Adipocyte (in vitro differentiated cells): ENCODE measurements at places on chromosomes 12 and 14.

GRCh38 chr12:59088673-59089072, 168.4 kb upstream of the LRIG3 start:
- no peak for DNase-seq

- DNase-seq: no peak
Measured at GRCh38 chr12:118274066-118274465, 98.6 kb downstream of the TAOK3 start.

GRCh38 chr14:90491221-90491885, 94.5 kb downstream of the CALM1 start:
- DNase-seq: peak; percentile 43

GRCh38 chr12:56953314-56953713, 4.1 kb downstream of the RDH16 start:
- DNase-seq: no peak

GRCh38 chr12:43029971-43030370, 440.4 kb upstream of the PRICKLE1 start:
- DNase-seq: peak; percentile 7

DNA sequence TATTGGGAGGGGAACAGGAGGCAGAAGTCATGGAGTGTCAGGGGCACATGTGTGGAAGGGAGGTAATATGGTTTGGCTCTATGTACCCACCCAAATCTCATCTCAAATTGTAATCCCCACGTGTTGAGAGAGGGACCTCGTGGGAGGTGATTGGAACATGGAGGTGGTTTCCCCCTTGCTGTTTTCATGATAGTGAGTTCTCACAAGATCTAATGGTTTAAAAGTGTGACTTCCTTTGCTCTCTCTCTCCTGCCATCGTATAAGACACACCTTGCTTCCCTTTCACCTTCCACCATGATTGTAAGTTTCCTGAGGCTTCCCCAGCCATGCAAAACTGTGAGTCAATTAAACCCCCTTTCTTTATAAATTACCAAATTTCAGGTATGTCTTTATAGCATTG, 41.6 kb upstream of the CDK17 start:
- DNase-seq: no peak

DNA sequence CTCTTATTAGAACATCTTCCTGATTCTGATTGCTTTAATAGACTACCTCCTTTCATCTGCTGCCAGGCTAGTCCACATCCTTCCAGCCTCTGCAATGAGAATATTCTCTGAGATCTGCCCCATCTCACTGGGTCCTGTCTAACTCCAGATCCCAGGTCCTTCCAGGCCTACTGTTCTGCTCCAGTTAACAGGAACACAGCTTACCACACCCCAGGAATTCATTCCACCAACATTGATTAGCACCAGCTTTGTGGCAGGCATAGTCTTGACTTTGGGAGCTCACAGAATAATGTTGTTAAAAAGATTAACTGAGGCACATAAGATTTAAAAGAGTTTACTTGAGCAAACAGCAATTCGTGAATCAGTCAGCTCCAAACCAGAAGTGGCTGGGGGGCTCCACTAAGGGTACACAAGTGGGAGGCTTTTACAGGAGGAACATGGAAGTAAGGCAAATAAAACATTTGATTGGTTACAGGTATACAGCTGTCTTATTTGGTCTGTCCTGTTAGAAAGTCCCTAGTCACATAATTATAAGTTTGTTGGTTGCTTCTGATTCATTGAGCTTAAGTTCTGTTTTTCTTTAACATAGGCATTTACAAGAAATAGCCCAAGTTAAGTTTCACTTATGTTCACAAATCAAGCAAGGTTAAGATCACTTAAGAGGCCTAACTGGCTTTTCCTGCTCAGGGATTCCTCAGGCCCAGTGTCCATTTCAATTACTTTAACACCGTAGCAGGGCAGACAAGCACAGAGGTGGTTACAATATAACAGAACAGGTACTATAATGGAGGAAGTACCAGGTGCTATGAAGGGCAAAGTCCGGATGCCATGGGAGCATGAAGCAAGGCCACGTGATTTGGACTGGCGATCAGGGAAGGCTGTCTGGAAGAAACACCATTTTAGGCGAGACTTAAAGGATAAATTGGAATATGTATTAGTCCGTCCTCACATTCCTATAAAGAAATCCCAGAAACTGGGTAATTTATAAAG, 12.2 kb upstream of the MYH7 start:
- DNase-seq: no peak

GRCh38 chr12:77816196-77816595, 14.5 kb upstream of the NAV3 start:
- no peak for DNase-seq

DNA sequence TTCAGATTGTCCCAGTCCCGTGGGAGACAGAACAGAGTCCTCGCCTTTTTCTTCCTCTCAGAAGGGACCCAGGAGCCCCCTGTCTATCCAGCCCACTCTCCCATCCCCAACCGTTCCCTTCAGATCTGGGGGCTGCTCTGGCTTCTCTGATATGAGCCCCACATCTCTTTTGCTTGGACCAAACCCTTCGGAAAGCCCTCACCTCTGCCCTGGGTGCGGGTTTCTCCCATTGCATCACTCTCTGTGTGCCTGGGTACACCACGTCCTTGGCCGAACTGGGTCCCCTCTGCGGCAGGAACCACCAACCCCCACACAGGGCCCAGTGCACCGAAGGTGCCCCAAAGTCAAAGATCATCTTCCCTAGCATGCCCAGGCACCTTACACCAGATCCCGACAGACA, 87.8 kb downstream of the DICER1 start:
- DNase-seq: no peak

GRCh38 chr12:116878567-116879508, 2.4 kb downstream of the HRK start:
- DNase-seq: peak; percentile 45

GRCh38 chr12:30979371-30980259, 53.1 kb downstream of the TSPAN11 start:
- DNase-seq: peak; percentile 47

DNA sequence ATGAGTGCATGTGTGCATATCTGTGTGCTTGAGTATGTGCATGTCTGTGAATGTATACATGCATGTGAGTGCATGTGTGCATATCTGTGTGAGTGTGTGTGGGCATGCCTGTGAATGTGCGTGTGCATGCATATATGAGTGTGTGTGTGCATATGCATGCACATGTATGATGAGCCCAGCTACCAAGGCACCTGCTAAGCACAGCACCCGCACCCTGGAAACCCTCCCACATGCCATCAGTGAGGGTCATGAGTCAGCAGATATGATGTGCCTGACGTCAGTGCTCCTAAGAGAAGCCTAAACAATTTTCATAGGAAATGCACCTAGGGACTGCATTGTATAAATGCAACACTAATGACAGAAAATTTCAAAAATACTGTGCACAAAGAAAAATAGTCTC, 151.1 kb downstream of the KIF26A start:
- DNase-seq: no peak
